Activated T-helper 17 cell treated with anti-CD3 and anti-CD28 coated beads, Interleukin-2, amount 50 U/mL, for 72 hours (primary cell): ENCODE measurements at places on chromosomes 16 and 17.

DNA sequence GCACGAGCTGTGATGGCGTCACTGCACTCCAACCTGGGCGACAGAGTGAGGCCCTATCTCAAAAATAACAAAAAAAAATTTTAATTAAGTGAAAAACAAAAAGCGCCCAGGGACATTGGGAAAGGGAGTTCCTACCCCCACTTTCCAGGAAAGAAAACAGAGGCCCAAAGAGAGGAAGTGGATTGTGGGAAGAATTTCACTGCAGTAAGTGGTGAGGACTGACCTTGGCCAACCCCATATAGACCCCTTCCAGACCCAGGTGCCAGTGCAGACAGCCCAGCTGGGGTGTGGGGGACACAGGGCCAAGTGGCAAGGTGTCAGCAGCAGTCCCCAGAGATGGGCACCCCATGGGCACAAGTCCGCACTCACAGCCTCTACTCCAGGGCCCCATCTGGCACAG lies 29.0 kb upstream of the KRT17 start:
- ATAC-seq = no peak

- no peak for ATAC-seq
These were observed 42.4 kb downstream of the SNX11 start for GRCh38 chr17:48149787-48150463.

DNA sequence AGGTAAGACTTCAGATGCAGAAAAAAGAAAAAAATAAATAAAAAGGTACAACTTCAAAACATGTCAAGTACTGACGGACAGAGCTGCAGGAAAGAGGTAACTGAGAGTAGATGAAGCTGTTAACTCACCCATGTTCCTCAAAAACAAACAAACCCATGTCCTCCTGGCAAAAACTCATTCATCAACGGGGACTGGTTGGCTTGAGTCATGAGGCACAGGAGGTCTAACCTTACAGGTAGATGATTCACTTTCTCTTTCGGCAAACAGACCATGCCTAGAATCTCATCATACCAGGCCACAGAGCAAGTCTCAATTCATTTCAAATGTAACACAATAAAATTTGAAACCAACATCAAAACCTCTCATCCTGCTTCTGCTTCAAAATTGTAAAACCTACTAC lies 12.3 kb upstream of the FASN start:
- ATAC-seq = peak; percentile 81

GRCh38 chr16:79599837-79600637 lies 500 bp downstream of the MAF start:
- peak; percentile 23 for ATAC-seq
